NCI-H2227 treated with DMSO at 0.1 percent for 48 hours (cell line): ENCODE measurements at places on chromosomes 1 and 21.

GRCh38 chr1:227943381-227944089 lies 4.2 kb downstream of the WNT9A start:
- no peak for DNase-seq

DNA sequence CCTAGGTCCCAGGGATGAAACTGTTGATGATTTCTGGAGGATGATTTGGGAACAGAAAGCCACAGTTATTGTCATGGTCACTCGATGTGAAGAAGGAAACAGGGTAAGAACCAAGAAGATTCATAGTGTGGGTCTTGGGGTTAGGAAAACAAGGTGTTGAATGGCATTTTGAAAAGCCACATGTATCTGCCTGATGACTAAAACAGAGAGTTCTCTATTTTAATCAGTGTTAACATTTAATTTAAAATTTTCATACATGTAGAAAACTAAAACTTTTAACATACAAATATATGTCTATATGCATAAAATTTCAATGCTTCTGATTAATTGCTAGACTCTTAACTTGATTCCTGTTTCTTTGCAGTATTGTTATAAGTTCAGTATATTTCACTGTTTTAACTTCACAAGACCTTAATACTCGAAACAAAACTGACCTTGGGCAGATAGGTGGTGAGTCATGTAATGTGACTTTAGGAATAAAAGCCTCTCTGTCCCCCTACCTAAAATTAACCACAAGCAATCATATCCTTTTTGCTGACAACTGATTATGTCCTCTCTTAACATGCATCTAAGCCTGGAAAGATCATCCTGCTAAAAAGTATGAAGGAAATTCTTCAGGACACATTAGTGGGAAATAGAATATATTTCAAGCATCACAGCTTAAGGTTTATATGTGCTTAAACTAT lies 95.6 kb downstream of the PTPRC start:
- no peak for DNase-seq

DNA sequence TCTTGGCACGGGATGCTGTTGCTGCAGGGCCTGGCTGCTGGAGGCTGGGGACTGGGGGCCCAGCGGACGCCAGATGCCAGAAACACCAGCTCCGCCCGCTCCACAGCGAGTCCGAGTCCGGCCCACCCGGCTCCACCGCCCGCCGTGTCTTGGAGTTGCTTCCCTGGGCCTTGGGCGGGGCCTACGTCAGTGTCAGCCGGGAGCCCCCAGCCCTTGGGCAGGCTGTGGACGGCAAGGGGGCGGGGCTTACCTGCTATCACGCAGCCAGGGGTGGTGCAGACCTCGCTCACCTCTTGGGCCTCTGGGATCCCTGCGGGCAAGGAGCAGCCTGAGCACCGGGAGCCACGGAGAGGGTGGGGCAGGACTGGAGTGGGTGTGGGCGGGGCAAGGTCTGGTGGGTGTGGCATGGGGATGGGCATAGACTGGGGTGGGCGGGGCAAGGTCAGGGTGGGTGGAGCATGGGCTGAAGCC lies 21.8 kb downstream of the MMEL1 start:
- peak; percentile 78 for DNase-seq

GRCh38 chr1:188140958-188141357 lies 1312.2 kb downstream of the PLA2G4A start:
- no peak for DNase-seq

- no peak for DNase-seq
Observed at GRCh38 chr1:93471284-93471683, 23.4 kb downstream of the FNBP1L start.

GRCh38 chr1:91345395-91346005 lies 59.1 kb downstream of the HFM1 start:
- no peak for DNase-seq

- no peak for DNase-seq
Observed at GRCh38 chr1:93905734-93906133, 3.5 kb downstream of the GCLM start.

DNA sequence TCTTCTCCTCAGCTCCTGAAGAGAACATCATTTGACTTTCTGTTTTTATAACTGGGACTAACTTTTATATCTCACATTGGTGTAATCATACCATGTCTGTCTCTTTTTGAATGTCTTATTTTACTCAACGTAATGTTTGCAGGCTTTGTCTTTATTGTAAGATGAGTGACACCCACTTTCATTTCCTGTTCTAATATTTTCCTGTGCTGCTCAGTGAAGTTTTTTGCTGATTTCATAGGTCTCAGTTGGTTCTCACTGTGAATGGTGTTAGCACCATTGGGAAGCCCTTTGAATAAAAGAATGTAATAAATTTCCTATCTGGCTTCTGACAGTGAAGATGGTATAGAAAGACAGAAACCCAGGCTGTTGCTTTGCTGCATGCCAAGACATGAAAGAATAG lies 84.0 kb downstream of the RAVER2 start:
- DNase-seq: no peak

DNA sequence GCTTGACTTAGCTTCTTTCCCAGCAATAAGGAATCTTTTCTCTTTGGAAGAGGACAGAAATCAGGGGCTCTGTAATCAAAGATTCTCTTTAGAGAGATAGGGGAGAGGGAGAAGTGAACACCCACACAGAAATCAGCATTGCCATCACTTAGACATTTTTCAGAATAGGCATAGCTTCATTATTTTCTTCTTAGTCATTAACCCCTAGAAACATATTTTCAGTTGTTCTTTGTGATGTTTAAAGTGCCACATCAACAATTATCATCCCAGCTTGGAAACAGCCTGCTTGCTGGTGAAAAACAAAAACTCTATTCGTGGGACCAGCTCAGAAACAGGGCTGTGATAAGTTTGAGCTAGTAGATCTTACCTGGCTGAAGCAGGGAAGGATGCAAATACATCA lies 88.3 kb upstream of the SLC44A3 start:
- DNase-seq: no peak

GRCh38 chr1:38891753-38892152 lies 10.4 kb upstream of the GJA9 start:
- DNase-seq: no peak
